ENCODE measurements at places on chromosomes 2 and 18.

DNA sequence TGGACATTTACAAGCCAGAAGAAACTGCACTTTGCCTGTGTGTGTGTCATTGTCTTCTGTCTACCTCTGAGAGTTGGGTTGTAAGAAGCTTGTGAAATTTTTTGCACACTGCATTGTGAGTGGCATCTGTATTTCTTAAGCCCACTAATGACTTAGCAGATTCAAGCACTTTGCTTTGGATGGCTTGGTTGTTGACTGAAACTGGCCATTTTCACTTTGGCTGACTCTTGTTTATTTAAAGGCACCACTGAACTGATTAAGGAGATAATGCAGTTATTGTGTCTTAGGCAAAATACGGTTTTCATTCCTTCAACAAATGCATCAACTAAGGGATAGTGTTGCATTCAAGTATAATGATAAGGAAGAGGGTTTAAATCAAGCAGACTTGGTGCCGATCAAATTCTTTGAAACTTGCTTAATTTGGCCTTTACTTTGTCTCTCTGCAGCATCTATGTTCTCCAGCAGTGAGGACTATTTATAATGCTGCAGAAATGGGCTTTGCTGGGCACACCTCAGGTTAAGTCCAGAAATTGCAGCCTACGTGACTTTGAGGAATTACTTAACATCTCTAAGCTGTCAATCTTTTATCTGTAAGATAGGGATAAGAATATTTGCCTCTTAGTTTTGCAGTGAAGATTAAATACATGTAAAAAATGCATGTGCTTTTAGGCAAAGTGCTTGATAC, 142.0 kb downstream of the CCDC85A start:
- H3K27ac ChIP-seq = no peak overlapping the region
- H3K4me1 ChIP-seq = no peaks in the 10 kb centered on the region
- no peak overlapping the region for H3K4me3 ChIP-seq
- no peak for DNase-seq

GRCh38 chr2:191979221-191979730, 132.4 kb upstream of the CAVIN2 start:
- no peaks in the 10 kb centered on the region for H3K36me3 ChIP-seq
- no peak overlapping the region for H3K27ac ChIP-seq
- H3K27me3 ChIP-seq = peaks cover 5% of the 10 kb centered on the region
- no peaks in the 10 kb centered on the region for H3K4me1 ChIP-seq
- H3K4me3 ChIP-seq = no peak overlapping the region

DNA sequence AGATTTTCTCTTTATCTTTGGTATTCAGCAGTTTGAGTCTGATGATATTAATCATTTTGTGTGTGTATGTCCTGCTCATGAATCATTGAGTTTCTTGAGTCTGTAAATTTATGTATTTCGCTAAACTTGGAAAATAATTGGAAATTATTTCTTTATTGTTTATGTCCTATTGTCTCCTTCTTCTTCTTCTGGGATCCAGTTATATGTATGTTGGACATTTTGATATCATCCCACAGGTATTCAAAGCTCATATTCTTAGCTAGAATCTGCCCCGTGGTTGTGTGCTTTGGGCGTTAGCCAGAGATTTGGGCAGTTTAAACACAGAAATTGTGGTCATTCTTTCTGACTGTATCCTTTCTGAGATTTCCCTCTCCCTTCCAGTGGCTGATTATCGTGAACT, 243.0 kb upstream of the SPRED2 start:
- no peak overlapping the region for H3K4me3 ChIP-seq
- no peak for DNase-seq
- peaks cover 14% of the 10 kb centered on the region for H3K27me3 ChIP-seq
- no peaks in the 10 kb centered on the region for H3K4me1 ChIP-seq
- peaks cover 13% of the 10 kb centered on the region for H3K36me3 ChIP-seq

GRCh38 chr2:134271758-134272157, 17.9 kb downstream of the MGAT5 start:
- H3K36me3 ChIP-seq = peaks cover 10% of the 10 kb centered on the region
- H3K4me1 ChIP-seq = peaks cover 83% of the 10 kb centered on the region
- H3K27me3 ChIP-seq = no peaks in the 10 kb centered on the region
- H3K27ac ChIP-seq = no peak overlapping the region
- H3K4me3 ChIP-seq = no peak overlapping the region

GRCh38 chr2:190410166-190410565, 2.0 kb downstream of the MFSD6 start:
- peak overlapping the region; percentile 99 for H3K27ac ChIP-seq
- no peaks in the 10 kb centered on the region for H3K36me3 ChIP-seq
- peak overlapping the region; percentile 90 for H3K4me3 ChIP-seq
- no peaks in the 10 kb centered on the region for H3K27me3 ChIP-seq

GRCh38 chr2:101984656-101985055, 7.1 kb upstream of the IL1R2 start:
- peaks cover 32% of the 10 kb centered on the region for H3K4me1 ChIP-seq
- no peaks in the 10 kb centered on the region for H3K36me3 ChIP-seq
- H3K4me3 ChIP-seq = no peak overlapping the region
- no peak overlapping the region for H3K27ac ChIP-seq

DNA sequence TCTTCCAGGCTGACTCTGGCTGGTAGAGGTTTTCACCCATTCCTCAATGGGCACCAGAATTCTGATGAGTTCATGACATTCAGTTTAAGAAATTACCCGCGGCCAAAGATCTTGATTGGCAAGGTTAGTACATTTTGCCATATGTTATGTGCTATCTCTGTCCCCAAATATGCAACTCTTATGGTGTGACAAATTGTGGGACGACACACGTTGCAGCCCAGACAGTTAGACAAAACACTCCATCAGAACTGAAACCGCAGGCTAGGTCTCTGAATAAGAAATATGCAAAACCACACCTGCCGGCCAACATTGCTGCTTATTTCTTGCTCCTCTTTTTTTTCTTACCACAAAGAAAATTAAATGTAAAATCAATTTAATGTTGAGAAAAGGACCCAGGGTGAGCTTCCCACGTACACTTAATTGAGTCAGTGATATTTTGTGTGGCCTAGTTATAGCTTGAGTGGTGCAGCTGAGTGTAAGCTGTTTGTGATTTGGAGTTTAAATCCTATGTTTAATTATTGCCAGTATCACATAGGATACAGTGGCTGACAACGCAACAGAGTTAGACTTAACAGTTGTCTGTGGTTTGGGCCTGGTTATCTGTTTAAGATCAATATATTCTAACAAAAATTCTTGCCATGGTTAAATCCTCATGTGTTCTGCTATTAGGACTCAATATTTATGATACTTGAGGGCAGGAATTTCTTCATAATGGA, 35.7 kb upstream of the LTBP1 start:
- no peaks in the 10 kb centered on the region for H3K36me3 ChIP-seq
- H3K27ac ChIP-seq = peak overlapping the region; percentile 8
- no peak overlapping the region for H3K4me3 ChIP-seq
- DNase-seq = no peak

DNA sequence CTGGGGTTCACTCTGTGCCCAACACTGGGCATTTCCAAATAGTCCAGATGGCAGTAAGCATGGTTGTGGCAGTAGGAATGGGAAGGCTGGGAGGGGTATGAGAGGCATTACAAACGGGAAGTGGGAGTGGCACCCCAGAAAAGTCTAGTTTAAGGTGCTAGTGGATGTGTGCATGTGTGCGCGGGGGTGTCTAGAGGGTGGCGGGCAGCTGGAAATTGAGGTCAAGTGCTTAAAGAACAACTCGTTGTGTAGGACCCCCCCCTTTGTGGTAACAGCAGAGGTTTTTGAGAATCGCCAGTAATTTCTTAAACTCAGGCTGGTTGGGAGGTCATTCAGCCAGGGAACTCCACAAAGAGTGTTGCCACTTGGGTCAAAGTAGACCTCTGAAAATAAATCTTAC, 69.9 kb downstream of the RHBDD1 start:
- H3K27me3 ChIP-seq = no peaks in the 10 kb centered on the region
- no peak for DNase-seq
- no peaks in the 10 kb centered on the region for H3K36me3 ChIP-seq
- no peak overlapping the region for H3K27ac ChIP-seq
- no peak overlapping the region for H3K4me3 ChIP-seq

DNA sequence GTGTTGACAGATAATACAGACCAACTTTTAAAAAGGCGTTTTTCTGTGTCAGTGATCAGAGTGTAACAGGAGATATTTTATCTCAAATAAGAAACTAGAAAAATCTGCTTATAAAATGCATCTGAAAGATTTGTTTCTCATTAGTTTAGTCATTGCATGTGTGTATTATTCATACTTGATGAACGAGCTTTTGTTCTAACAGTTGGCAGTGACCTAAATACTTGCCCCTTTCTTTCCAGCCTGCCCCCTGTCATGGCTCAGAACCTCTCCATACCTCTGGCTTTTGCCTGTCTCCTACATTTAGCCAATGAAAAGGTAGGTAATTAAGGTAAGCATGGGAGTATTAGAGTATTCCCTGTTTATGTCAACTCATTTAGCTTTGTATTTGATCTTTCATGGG, 33.6 kb downstream of the NCAPH start:
- no peaks in the 10 kb centered on the region for H3K4me1 ChIP-seq
- H3K27me3 ChIP-seq = no peaks in the 10 kb centered on the region
- no peak for DNase-seq
- no peak overlapping the region for H3K27ac ChIP-seq
- H3K36me3 ChIP-seq = no peaks in the 10 kb centered on the region

- H3K27me3 ChIP-seq = no peaks in the 10 kb centered on the region
- H3K36me3 ChIP-seq = no peaks in the 10 kb centered on the region
- no peaks in the 10 kb centered on the region for H3K4me1 ChIP-seq
Observed at GRCh38 chr2:39938035-39938835, 159.2 kb upstream of the THUMPD2 start.

- no peak overlapping the region for H3K4me3 ChIP-seq
- H3K36me3 ChIP-seq = no peaks in the 10 kb centered on the region
- no peak for DNase-seq
- H3K27me3 ChIP-seq = no peaks in the 10 kb centered on the region
Observed at GRCh38 chr2:182587831-182588230, 128.2 kb upstream of the DNAJC10 start.

- DNase-seq = no peak
- H3K4me1 ChIP-seq = no peaks in the 10 kb centered on the region
- H3K4me3 ChIP-seq = no peak overlapping the region
- peaks cover 4% of the 10 kb centered on the region for H3K27me3 ChIP-seq
Observed at GRCh38 chr2:164826293-164827243, 15.1 kb downstream of the COBLL1 start.

DNA sequence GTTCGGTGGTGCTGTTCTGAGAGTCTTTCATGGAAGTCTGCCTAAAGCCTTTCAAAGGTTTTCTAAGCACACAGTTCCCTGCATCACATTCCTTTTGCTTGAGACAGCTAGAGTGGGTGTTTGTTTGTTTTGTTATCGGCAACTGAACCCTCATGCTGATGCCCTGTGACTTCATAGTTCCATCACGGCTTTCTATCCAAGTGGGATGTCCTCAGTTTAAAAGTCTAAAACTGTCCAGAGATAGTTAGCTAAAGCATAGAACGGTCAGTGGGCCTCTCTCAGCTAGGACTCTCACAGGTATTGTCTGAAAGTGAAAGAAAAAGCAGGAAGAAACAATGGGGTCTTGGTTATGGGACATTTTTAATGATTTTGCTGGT, 337.3 kb downstream of the OSR1 start:
- no peaks in the 10 kb centered on the region for H3K4me1 ChIP-seq
- H3K4me3 ChIP-seq = no peak overlapping the region
- H3K36me3 ChIP-seq = peaks cover 10% of the 10 kb centered on the region
- H3K27me3 ChIP-seq = no peaks in the 10 kb centered on the region

- peaks cover 10% of the 10 kb centered on the region for H3K27me3 ChIP-seq
- no peak overlapping the region for H3K4me3 ChIP-seq
- no peaks in the 10 kb centered on the region for H3K4me1 ChIP-seq
- no peaks in the 10 kb centered on the region for H3K36me3 ChIP-seq
- no peak overlapping the region for H3K27ac ChIP-seq
Observed at GRCh38 chr2:205758500-205758899, 76.2 kb downstream of the NRP2 start.

DNA sequence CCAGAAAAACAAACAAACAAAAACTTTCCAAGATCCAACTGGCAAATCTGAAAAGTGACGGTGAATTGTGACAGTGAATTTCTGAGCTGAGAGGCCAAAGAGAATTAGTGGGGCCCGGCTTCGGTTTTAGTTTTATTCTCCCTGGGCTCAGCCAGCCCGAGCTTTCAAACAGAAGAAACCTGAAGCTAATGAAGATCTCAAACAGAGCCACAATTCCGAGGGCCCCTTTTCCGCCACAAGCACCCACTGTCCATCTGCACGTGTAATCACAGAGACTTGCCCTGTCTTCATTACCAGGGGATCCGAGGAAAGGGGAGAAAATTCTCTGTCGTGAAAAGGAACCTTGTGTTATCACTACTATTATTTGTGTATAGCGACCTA, 4.2 kb upstream of the ONECUT2 start:
- peaks cover 19% of the 10 kb centered on the region for H3K36me3 ChIP-seq
- no peak overlapping the region for H3K4me3 ChIP-seq
- peaks cover 48% of the 10 kb centered on the region for H3K27me3 ChIP-seq
- H3K4me1 ChIP-seq = peaks cover 31% of the 10 kb centered on the region
- H3K27ac ChIP-seq = peak overlapping the region; percentile 2

DNA sequence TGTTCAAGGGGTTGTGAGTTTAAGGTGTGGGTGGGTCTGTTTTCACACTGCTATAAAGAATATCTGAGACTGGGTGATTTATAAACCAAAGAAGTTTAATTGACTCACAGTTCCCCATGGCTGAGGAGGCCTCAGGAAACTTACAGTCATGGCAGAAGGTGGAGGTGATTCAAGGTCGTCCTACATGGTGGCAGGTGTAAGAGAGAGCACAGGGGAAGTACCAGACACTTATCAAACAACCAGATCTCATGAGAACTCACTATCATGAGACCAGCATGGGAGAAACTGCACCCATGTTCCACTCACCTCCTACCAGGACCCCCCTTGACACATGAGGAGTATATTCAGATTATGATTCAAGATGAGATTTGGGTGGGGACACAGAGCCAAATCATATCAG, 38.0 kb downstream of the RHBDD1 start:
- DNase-seq = no peak
- H3K27me3 ChIP-seq = no peaks in the 10 kb centered on the region
- H3K4me3 ChIP-seq = no peak overlapping the region
- no peak overlapping the region for H3K27ac ChIP-seq

DNA sequence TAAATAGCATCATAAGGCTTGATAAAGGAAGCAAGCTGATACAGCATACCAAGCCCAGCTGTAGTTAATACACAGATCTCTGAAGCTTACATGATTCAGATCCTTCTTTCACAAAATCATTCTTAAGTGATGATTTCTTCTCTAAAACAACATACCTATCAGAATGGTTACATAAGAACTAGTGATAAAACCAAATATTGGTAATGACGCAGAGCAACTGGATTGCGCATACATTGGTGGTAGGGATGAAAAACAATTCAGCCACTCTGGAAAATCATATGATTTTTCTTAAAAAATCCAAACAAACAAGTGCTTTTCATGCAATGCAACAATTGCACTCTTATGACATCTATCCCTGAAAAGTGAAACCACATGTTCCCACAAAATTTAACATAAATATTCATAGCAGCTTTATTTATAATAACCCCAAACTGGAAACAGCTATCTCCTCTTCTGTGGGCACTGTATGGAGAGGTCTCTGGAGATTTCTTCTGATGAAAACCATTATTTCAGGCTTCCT, 153.6 kb upstream of the DSEL start:
- H3K4me3 ChIP-seq = no peak overlapping the region
- no peaks in the 10 kb centered on the region for H3K36me3 ChIP-seq
- no peak overlapping the region for H3K27ac ChIP-seq
- no peak for DNase-seq

- no peak for DNase-seq
- H3K4me3 ChIP-seq = no peak overlapping the region
- no peaks in the 10 kb centered on the region for H3K36me3 ChIP-seq
- H3K4me1 ChIP-seq = no peaks in the 10 kb centered on the region
Observed at GRCh38 chr2:44148999-44149398, 19.7 kb upstream of the PPM1B start.

Measured in naive thymus-derived CD8-positive, alpha-beta T cell (primary cell).